ENCODE measurements at places on chromosomes 5 and 9.
A peak's percentile ranks its signal among the peaks of the same experiment; 100 is the strongest.

DNA sequence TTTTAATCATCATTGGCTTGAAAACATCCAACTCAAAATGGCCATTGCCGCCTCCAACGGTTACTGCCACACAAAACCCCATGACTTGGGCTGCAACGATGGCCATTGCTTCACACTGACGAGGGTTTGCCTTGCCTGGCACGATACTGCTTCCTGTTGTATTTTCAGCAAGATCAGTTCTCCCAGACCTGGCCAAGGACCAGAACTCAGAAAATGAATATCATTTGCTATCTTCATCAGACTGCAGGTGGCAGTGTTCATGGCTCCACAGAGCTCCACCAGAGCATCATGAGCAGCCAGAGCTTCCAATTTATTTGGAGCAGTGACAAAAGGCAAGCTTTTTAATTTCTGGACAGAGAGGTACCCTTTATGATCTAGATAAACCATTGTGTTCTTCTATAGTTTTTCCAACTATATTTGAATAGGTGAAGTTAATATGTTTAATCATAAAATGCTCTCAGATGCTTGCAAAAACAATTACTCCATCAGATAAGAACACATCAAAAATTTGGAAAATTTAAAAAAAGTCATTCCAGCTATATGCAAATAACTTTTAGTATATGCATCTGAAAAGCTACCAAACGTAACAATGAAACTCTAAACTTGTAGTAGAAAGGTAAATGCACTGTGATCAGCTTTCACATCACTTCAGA lies 10.4 kb downstream of the AMACR start:
- peak; percentile 48 for DNase-seq

DNA sequence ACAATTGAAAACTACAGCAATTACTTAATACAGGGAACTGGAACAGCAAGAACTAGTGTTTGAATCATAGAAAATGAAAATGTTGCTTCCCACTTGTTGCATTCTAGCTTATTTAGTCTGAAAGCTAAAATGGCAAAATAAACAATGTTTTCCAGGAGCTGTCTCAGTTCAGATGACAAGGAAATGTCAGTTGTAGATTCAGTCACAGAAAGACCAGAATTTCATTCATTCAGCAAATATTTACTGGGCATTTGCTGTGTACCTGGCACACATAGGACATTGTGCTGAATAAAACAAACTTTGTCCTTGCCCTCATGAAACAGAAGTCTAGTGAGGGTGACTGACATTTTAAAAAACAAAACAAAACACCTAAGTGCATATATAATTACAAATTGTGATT lies 41.5 kb downstream of the GCNT4 start:
- no peak for DNase-seq

GRCh38 chr5:36743891-36744772 lies 132.4 kb upstream of the NIPBL start:
- peak; percentile 78 for DNase-seq

- no peak for DNase-seq
These were observed 1075.2 kb upstream of the SEMA6A start for GRCh38 chr5:117649821-117650220.

DNA sequence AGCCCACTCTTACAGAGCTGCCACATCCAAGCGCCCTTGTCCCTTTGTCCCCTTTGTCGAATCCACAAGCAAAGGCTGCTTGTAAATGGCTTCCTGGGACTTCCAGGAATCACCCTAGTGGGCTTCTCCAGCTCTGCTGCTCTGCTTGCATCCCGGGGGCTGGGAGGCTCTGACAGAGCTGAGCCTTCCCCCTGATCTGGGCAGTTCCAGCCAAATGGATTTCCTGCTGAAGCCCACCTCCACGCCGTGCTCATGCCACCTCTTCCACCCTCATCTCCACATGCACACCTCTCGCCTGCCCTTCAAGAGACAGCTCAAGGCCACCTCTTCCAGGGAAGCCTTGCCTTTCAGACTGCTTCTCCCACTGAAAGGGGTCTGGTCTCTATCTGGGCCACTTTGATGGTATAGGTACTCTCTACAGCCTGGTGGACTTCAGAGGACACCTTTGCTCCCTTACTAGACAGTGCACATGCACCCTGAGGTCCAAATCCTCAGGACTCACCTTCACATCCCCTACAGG lies 106.2 kb downstream of the LHFPL2 start:
- no peak for DNase-seq
